ENCODE measurements at places on chromosomes 12 and 14.

GRCh38 chr12:14554281-14555007 lies 13.2 kb downstream of the PLBD1 start:
- DNase-seq, result no peak

GRCh38 chr12:67382241-67382871 lies 113.2 kb downstream of the CAND1 start:
- DNase-seq, result no peak

- DNase-seq, result no peak
Observed at GRCh38 chr12:83514372-83514771, 827.7 kb downstream of the TMTC2 start.

DNA sequence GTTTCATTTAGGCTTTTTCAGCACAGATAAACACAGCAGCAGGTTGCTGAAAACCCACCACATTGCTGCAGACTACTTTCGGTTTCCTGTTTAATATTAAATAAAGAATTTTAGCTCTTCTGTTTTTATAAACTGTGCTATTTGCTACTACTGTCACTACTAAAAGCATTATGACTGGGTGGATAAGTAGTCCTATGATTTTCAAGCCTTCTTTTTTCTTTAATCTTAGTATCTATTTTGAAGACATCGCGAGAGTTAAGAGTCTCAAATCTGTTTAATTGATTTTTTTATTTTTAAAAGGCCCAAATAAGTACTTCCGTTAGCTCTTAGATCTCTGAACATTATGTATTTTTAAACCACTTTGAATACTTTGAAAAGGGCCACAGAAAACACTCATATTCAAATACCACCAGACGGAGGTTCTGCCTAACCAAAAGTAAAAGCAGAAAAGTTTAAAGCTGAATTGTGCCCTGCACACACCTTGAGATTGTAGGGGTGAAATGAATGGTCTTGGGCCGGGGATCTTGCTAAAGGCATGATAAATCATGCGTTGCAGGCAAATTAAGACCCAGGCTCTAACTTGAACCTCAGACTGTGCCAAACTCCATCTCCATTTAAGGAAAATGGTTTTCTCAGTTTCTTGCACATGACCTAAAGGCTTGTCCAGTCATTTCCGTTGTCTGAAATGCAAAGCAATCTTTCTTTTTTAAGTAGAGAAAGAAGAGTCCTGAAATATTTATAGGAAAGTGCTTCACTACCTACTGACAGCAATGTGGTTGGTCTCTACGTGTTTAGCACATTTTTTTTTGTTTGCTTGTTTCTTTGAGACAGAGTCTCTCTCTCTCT lies 13.6 kb upstream of the FOXN3 start:
- DNase-seq, result peak; percentile 71

- no peak for DNase-seq
Observed at GRCh38 chr14:70318635-70319013, 40.9 kb downstream of the COX16 start.

DNA sequence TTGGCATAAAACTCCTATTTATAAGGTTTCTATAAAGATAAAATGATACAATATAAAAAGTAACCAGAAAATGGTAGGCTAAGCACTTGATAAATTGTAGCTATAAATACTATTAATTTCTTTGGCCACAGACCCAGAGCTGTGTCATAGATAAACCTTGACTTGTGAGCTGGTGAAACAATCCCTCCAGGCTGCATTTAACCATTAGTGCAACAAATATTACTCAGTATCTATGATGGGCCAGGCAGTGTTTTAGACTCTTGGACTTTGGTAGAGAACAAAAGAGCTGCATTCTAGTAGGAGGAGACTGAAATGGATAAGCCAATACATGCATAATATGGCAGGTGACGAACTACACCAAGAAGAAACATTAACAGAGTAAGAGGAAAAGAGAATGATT lies 178.1 kb downstream of the BTG1 start:
- no peak for DNase-seq

DNA sequence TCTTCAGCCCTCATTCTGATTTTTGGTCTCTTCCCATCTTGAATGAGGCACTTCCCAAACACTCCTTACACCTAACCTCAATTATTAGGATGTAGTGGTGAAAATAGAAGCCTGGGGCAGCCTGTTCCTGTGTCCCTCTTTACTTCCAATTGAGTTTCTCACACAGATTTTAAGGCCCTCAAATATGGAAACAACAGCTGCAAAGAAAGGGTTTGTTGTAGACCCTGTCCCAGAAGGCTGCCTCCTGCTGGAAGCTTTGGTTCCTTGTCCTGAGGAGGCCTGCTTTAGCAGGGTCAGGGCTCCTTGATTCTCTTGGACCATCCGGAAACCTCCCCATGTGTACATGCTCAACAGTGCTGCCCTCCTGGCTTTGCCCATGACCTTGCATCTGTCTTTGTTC lies 101.3 kb downstream of the TGFB3 start:
- no peak for DNase-seq

GRCh38 chr12:104207416-104208205 lies 8.0 kb upstream of the TXNRD1 start:
- DNase-seq, result no peak

DNA sequence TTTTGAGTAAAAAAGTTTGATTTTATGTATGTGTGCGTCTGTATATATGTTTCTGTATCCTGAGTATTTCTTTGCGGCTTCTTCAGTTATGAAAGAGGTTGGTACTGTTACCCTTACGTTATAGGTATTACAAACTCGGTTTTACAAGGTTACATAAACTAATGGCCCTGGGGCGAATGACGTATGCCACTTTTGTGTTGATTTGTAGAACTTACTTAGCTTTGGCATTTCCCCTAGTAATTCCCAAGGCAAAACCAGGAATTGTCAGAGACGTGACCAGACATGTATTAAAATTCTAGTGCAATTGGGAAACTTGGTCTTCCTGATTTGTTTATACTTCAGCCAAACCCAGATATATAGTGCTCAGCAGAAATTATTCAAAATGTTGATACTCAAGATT lies 93.3 kb downstream of the DUSP16 start:
- DNase-seq, result no peak

DNA sequence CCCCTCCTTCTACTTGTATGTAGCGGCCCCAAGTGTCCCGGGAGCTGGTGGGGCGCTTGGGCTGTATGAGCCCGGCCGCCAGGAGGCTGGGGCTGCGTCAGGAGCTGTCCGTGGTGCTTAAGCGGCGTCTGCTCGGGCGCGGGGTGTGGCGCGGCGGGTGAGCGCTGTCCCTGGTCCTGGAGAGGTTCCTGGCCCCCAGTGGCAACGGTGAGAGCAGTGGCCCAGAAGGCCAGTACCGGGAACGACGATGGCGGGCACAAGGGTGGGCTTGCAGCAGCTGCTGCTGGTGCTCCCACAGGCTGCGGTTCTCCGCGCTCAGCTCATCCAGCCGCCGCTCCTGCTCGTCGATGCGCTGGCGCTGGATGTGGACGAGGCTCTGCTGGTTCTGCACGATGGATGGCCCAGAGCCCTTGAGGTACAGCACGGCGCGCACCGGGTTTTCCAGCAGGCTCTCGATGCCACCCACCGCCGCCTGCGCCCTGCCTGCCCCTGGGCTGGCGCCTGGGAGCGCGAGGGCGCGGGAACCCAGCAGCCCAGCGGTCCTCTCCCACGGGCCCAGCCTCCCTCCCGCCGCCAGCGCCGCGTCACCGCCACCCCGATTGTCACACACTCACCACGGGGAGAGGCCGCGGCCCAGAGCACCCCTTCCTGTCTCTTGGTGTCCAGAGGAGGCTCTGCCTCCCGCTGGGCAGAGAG lies 41.9 kb upstream of the FKBP4 start:
- peak; percentile 82 for DNase-seq

DNA sequence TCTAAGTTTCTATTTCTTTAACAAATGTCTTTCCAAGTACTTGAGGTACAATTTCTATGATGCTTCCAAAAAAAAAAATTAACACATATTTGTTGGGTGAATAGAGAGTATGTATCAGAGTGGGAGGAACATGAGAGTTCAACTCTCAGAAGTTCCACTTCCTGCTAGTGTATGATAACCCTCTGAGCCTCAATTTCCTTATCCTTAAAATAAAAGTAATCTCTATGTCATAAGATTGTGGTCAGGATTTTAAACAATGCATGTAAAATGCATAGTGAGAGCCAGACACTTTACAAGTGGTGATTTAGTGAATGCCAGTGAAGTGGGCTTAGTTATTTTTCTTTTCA lies 270.3 kb upstream of the AMIGO2 start:
- no peak for DNase-seq

DNA sequence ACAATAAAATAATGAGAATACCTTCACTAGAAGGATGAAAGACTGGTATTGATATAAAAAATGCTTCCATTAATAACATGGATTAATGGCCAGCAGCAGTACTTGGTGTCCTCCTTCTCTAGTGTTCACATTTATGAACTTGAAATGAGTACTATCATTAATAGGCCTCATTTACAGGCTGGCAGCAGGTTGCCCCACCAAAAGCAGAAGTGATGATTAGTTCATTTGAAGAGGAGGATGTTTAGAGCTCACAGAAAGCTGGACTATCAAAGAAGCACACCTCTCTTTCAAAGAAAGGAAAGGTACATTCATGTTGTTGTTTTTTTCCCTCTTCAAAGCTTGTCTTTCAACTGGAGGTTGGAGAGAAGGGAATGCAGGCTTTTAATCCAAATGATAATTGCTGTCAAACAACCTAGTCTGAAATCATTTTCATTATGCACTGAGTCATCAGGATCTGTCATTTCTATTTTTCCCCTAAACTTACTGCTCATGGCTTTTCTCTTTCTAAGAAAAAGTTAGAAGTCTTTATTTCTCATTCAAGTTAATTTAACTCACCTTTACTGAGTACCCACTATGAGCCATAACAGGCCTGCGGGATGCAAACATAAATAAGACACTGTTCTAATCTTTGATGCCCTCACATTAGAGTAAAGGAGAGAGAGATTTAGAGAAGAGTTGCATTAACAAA lies 157.9 kb upstream of the GRIP1 start:
- DNase-seq, result no peak

DNA sequence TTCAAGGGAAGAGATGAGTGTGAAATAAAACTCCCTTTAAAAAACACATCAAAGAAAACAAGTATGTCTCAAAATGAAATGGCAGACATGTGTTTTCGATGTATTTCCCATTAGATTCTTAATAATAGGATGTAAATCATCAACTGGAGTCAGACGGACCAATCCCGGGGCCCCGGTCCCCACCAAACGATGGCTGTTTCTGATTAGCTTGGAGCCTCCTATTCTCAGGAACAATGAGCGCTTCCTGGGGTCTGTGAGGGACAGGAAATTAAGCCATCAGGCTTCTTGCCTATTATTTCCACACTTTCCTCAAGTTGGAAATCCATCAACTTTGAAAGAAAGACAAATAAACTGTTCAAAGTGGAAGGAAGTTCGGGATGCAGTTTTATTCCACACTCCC lies 179.4 kb downstream of the EFCAB11 start:
- no peak for DNase-seq

DNA sequence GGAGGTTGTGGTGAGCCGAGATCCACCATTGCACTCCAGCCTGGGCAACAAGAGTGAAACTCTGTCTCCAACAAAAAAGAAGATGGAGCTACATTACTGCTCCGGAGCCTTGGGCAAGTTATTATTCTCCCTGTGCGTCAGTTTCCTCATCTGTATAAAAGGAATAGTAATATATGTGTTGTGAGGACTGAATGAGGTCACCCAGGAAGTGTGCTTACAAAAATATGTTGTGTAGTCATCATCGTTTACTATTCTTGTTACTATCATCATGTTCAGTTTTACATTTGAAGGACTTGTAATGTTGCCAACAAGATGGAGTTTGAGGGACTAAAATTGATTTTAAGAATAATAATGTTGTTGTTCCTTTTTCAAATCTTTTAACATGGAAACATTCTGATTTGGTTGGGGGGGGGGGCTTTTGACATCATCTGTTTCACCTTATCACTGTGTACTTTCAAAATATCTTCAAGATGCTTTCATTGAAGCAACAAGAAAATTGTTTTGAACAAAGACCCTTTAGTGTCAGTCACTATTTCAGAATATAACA lies 156.8 kb downstream of the PDE3A start:
- DNase-seq, result no peak

DNA sequence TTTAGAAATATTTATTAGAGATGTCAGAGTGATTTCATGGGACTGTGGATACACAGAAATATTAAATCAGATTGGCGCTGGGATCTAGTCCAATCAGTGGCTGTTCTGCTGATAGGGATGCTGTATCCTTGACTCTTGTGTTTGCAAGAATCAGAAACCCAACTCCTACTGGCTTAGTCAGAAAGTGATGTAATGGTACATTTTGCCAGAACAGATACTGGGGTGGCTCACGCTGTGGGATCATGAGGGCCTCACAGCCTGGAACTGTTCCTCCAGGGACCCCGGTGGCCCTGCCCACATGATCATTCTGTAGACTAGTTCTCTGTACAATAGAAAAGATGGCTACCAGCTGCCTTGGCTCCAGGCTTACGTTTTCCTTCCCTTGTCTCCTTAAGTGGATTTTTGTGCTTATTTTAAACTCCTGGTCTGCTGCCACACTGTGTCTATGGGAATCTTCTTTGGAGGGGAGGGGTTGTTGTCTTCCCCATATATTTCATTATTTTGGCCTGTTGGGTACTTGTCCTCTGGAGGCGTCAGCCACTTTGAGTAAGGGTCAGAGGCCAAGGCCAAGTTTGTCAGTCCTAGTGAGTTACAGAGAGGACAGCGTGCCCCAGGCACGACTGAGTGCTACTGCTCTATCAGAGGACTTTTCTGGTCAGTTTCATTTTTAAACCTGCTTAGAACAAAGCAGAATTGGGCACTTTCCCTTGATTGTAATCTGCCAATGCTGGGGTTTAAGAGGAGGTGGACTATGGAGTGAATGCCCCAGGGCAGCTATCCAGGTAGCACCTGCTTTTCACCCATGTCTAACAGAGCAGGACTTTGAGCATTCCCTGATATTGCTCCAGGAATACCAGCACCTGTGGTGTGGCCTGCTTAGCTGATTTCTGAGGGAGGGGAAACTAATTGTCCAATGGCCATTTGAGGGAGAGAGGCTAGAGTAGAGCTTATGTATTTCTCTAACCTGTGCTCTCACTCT lies 164.3 kb downstream of the SLC5A8 start:
- no peak for DNase-seq

DNA sequence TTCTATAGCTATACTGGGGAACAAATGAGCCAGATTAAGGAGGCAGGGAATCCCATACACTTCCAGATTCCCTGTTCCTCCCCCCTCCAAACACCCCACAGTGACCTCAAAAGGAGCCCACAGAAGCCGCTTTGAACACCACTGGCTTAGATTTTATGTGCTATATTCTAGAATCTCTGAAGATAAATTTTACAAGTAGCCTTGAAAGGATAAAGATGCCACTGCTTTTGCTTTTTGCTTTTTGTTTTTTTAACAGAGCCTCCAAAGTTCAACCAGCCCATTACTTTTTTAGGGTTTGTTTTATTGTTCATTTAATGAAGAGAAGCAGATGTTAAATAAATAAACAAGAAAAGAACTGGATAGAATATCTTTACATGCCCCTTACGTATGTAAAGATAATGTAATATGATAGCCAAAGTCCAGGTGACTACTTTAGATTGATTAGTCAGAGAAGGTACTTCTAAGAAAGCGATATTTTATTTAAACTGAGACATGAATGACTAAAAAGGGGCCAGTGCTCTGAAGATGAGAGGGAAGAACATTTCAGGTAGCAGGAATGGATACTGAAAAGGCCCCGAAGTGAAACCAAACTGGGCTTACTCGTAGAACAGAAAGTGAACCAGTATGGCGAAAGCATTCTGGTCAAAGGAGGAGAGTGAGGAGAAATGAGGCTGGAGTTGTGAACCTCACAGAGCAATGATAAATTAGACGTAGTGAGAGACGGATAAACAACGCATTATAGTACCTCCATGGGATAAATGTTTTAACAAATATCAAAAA lies 44.6 kb downstream of the DUSP6 start:
- no peak for DNase-seq

All from activated CD8-positive, alpha-beta T cell treated with anti-CD3 and anti-CD28 coated beads for 36 hours (primary cell).